SW480 (cell line): ENCODE measurements at places on chromosomes 1 and 21.
A peak's percentile ranks its signal among the peaks of the same experiment; 100 is the strongest.

DNA sequence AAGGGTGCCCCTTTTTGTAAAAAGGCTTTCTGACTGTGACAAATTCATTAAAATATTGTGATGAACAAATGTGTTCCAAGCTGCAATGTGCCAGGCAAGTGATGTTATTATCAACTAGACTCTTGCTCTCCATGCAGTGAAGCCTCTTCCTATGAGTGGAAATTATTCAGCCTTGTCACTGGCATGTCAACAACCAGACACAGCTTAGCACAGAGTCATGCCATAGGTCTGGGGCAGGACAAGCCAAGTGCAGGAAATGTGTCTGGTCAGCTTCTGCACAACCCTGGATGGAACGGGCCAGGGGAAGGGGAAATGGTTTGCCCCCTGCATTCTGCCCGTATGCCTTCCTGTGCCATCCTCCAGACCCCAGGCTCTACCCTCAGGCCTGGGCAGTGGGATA lies 27.4 kb upstream of the GJA5 start:
- no peak for DNase-seq

- no peak for DNase-seq
Measured at GRCh38 chr1:19665496-19666465, 1.1 kb downstream of the HTR6 start.

DNA sequence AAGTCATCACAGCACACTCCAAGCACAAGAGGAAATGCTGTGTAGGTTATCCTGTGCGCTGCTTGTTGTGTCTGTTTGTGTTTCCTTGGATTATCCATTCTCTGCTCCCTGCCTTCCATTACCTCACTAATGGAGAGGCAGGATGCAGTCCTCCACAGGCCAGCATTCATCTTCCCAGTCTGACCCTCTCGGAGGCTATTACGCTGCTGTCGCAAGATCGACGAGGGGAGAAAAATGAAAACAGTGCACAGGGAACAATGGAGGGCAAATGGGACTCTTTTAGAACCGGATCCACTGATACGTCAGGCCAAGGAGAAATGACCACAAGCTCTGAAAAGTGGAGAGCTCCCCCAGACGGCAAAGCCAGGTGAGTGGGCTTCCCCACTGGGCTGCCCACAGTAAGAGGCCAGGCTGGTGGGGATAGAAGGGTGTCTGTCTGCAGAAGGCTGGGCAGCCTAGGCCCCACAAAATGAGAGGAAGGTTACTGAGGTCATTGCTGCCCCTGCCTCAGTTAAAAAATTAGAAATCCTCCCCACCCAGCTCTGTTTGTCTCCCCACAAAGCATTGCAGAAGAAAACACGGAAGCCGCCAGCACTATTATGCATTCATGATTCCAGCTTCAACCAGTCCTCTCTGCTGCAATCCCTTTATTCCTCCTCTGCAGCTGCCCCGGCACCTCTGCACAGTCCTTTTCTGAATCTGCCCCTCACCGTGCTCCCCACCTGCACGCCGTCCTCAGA lies 21.7 kb downstream of the LRRN2 start:
- no peak for DNase-seq

DNA sequence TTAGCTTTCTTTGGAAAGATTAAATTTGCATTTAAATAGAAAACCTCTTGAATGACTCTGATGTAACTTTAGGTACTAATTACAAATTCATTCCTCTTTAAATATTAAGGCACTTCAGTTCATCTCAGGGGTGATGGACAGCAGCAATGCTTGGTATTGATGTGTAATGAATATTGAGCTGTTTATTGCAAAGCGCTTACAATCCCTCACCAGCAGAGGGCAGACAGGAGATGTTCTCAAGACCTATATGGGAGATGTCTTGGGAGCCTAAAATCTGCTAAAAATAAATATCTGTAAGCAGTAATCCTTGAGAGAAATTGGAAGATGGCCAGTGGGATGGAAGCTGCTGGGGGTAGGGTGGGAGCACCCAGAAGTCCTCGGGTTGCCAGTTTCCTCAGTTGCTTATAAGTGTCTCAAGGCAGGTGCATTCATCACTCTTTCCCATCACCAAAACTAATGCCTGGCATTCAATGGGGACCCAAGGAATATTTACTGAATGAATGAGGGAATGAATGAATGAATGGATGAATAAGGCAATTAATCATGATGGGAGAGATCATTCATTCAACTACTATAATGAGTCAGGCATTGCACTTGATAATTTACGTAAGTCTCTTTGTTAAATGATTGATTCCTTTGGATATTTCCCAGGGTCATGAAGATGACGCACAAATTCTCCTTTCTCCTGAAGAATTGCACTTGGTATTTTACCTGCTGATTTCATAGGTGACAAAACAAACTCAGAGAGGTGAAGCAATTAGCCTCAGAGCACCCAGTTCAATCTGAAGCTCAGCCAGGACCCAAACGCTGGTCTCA lies 2.3 kb downstream of the KLHDC8A start:
- peak; percentile 45 for DNase-seq

DNA sequence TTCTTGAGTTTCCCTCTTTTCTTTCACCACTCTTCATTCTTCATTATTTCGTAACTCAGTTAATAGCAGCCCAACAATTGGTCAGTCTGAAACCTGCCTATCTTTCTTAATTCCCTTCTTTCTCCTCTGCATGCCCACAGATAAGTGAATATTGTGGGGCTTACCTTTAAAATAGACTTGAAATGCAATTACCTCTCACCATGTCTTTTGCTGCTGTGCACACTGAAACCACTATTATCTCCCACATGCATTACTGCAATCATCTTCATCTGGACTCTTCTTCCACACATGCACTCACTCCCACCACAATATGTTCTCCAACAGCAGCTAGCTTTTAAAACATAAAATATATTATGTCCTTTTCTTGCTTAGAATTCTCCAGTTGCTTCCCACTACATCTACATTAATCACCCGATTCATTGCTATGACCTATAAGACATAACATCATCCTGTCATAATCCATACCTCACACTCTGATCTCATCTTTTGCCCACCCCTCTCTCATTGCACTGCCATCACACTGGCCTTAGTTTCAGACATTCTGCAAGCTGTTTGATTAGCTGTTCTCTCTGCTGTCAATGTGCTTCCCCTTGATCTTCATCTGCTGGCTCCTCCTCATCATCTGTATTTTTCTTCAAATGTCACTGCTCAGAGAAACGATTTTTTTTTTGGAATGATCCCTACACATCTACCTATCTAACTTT lies 304.8 kb downstream of the PTPRC start:
- DNase-seq, result no peak
